ENCODE measurements at places on chromosomes 3 and 15.

GRCh38 chr3:50322386-50323091, at the start of gene HYAL2:
HYAL2 (minus strand) TSS chr3:50322745; CDS start chr3:50320489, 2,256 bp downstream.
- no peak for DNase-seq

- DNase-seq, result no peak
Observed at GRCh38 chr3:15470261-15470660, 42.9 kb downstream of the EAF1 start.

- DNase-seq, result no peak
Observed at GRCh38 chr3:184761075-184761841, 49.4 kb upstream of the MAGEF1 start.

DNA sequence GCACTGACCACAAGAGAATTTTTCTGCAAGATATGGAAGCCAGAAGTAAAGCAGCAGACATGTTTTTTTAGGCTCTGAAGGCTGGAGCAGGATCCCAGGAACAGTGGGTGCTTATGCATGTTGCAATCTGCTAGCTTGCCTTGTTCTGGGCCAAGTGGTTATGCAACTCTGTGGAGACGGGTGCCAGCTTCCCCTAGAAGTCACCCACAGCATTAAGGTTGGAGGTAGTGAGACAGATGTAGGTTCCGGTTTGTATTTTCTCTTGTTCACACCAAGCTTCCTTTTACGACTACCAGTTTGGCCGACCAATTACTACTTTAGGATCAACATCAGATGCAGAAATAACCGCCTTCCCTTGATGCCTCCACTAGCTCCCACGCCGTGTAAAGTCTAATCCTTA, 11.1 kb downstream of the DPH3 start:
- no peak for DNase-seq

DNA sequence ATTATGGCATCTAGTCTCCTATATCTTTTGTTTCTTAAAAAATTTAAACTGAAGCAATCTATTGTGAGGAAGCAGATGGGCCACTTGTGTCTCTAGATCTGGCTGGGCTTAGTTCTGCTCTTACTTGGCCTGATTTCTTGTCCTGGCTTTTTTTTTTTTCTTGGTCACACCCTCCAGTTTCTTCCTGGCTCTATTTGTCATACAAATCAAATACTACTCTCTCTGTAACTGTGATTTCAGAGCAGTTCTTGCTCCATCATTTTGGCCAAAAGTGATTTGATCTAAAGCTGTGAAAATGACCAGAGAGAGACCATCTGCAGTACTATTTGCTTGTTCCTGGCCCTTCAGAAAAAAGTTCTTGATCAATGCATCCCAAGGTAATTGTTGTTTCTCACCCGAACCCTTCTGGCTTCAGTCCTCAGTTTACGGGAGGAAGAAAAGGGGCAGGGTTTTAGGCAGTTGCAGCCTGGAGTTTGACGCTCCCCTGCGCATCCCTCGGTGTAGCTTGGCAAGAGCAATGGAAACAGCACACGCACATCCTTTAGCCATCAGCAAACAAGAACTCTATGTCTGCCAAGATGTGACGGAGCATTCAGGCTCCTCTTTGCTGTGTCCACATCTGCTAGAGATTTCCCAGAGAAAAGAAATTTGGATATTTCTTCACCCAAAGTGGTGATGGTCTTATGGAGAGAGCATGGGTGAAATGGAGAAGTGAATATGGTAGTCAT, 31.6 kb downstream of the CHST2 start:
- DNase-seq, result no peak

DNA sequence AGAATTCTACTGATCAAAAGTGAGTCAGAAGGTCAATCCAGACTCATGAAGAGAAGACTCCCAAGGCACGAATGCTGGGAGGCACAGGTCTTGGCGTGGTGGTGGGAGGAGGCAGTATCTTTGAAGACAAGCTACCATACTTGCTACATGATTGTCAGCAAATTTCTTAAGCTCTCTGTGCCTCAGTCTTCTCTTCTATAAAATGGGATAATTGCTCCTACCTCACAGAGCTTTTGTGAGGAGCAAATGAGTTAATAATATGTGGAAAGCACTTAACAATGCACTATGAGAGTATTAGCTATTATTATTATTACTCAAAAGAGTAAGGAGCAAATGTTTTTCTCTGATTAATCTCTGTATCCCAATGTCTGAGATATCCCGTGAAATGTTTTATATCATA, 36.2 kb downstream of the EHD4 start:
- DNase-seq, result no peak

- no peak for DNase-seq
Observed at GRCh38 chr3:128518587-128519490, 25.8 kb upstream of the GATA2 start.

DNA sequence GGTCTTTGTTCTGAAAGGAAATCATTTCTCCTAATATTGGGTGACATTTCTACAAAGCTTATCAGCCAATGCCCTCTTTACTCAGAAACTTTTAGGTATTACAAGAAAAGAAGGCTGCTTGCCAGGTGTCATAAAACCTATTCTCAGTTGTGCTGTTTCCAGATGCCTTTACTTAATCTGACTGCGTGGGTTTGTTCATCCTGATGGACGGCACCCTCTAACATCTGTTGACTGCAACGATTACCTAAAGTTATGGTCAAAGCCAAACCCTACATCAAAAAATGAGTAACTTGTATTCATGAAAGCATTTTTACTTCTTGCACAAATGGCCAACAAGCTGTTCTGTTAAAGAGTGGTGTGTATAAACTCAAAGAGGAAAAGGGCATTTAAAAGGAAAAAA, 207.7 kb upstream of the PDZRN3 start:
- DNase-seq, result no peak

DNA sequence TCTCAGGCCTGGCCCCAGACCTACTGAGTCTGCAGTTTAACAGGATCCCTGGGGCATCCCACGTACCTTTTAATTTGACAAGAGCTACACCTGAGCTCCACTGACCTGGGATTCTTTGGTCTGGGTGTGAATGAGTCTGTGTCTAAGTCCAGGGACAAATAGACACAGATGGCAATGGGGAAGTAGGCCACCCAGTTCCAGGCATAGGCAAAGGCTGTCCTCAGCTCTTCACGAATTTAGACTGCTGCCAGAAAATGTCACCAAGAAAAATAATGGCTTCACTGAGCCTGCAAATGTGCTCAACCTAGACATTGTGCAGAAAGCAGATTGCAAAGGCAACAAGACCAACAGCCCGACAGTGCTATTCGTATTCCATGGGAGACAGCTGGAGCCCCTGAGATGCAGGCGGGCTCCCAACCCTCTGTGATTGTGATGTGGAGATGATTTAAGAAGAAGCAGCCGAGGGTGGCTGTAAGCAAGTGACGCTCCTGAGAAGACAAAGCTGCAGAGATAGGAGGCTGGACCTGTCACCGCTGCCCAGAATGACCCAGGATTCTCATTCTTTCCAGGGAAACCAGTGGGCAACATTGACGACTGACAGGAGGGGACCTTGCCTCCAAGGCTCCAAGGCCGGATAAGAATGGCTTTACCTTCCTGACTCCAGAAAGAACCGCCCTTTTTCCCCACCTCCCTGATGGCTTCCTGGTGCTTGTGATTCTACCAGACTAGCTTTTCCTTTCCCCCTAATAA, 39.8 kb upstream of the IREB2 start:
- no peak for DNase-seq

DNA sequence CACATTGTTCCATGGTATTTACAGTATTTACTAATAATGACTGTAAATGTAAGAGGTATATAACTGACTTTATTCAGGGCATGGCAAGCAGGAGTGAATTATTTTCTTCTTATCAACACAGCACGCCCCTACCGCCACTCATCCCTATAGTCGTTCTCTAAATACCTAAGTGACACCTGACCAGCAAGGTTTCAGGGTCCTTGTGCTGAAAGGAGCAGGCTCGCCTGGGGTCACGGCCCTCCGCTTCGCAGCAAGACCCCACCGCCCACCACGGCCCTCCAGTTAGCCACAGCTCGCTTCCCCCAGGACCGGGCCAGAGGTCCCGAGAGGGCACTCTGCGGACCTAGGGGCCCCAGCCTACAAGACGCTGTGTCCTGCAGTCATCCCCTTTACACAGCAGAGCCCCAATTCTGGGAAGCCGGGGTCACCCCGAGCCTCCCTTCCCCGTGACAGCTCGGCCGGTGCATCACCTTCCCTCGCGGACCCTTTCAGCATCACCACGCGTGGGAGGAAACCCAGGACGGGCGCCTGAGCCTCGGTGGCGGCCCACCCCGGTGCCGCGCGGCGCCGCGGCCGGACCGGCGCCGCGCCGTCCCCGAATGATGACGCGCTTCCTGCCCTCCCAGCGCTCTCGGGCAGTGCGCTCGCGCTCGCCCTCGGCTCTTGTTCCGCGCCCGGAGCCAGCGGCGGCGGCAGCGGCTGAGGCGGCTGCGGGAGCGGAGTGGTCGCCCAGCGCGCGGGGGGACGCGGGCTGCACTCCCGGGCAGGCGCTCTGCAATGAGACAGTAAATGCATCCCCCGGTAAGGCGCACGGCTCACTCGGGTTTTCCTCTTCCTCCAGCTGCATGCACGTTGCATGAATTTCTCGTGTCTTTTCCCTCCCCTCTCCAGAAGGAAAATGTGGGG, 225.1 kb upstream of the C2CD4B start:
- peak; percentile 67 for DNase-seq

- no peak for DNase-seq
Observed at GRCh38 chr3:164851204-164851603, 227.1 kb downstream of the SI start.

DNA sequence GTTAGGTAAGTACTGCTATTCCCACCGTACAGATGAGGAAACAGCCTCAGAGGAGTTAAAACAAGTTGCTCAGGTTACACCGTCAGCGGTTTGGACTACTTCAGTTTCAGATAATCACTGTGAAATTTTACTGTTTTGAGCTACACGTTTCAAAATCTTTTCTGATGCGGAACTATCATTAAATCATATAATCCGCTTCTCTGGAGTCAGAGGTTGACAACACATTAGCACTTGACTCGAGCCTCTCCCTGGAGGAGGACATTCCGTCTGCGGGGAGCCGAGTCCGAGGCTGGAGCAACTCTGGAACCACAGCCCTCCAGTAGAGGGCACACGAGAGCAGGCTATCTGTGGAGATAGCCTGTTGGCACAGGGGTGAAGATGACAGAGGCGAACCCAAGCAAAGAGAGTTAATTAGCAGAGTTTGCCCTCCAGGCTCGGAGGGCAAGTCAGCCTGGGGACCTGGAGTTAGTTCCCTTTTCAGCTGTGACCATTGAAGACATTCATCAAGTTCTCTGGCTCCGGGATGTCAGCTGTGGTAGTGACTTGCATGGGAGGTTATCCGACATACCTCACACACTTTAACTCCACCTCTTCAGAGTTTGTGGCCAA, 131.2 kb downstream of the IGF1R start:
- DNase-seq, result peak; percentile 56

DNA sequence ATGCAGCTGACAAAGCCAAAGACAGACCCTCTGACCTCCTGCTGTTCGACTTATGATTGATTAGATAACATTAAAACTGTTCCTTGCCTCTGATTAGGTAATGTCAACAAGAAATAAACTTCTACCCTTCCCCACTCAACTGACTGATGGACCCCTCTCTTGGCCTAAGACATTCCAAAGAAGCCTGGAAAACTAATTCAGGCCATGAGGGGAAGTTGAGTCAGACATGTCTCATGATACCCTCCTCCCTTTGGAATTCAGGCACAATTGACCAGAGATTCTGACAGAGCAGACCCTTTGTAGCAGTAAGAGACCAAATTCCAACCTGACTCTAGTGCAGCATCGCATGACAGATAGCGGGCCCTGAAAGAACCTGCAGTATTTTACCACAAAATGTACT, 354.5 kb downstream of the OCA2 start:
- DNase-seq, result no peak

GRCh38 chr3:155326901-155327300, 33.4 kb upstream of the STRIT1 start:
- DNase-seq, result no peak

- DNase-seq, result no peak
Observed at GRCh38 chr15:74613953-74614743, 1.5 kb upstream of the CLK3 start.

- DNase-seq, result no peak
Observed at GRCh38 chr15:51401051-51401780, 59.8 kb downstream of the GLDN start.

- no peak for DNase-seq
Observed at GRCh38 chr15:58486062-58486461, 54.3 kb downstream of the LIPC start.

- DNase-seq, result no peak
Observed at GRCh38 chr3:85288257-85288656, 329.5 kb downstream of the CADM2 start.

- no peak for DNase-seq
Observed at GRCh38 chr15:66773129-66773873, 71.3 kb downstream of the SMAD6 start.

DNA sequence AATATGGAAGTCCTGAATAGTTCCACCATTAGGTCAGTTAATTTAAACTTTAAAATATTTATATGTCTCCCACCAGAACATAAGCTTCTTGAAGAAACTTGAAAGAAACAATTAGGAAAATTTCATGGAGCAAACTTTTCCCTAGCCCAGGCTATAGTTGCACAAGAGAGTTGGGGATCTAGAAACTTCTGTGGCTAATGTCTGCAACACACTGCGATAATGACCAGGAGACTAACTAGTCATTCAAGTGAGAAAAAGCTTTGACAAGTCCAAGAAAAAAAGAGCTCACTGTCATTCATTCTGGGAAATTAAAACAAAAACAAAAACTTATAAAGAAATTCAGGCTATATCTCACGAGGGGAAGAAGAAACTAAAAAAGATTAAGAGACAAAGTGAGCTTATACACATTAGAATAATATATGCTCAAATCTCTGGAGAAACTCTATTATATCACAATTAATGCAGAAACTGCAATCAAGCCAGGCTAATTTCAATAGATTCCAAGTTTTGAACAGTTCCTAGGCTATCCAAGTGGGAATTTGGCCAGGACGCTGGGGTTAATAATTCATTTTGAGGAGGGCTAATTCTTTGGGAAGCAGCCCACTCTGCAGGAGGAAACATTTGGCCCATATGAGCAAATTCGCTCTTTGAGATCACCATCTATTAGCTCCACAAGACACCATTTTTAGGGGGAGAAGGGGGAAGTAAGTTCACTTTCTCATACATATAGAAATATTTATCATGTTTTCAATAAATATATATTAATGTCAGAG, 134.6 kb downstream of the MEIS2 start:
- no peak for DNase-seq

DNA sequence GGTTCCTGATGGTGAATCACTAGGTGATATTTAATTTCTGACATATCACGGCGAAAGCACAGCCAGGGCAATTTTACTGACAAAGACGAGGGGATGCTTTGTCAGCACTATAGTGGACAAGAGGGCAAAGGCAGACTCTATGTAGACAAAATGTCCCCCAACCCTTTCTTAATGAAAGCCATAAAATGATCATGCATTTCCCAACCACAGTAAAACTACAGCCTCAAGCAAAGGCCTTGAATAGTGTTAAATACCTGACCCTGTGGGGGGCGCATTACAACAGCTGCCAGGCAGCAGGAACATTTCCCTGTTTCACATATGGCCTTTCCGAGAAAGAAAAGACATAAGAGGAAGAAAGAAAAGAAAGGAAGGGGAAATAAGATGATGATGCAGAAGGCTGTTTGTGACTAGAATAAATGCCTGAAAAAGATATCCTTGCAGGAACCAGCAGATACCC, 49.5 kb downstream of the GLDN start:
- DNase-seq, result no peak
